ENCODE measurements at places on chromosomes 7 and 10.

DNA sequence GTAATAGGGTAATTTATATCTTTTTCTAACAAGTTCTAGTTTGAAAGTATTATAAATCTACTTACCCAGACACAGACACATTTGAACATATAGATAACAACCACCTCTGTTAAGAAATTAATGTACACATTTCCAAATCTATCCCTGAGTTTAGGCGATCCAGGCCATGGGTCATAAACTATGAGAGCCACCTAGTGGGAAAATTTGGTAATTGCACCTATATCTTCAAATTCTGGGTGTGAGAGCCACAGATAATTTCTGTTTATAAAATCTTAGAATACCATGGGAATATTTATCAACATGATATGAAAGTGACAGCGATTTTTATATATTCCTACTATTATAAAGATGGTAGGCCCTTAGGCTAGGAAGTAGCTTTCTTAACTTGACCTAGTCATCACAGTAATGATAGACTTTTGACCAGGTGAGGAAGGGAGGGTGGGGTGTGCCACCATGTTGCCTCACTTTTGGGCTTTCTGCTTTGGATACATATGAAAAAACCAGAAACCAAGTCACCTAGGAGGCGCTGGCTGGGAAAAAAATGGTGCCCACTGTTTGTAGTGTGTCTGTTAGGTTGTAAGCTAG, 8.0 kb upstream of the EPHA1 start:
- peak; percentile 59 for DNase-seq

DNA sequence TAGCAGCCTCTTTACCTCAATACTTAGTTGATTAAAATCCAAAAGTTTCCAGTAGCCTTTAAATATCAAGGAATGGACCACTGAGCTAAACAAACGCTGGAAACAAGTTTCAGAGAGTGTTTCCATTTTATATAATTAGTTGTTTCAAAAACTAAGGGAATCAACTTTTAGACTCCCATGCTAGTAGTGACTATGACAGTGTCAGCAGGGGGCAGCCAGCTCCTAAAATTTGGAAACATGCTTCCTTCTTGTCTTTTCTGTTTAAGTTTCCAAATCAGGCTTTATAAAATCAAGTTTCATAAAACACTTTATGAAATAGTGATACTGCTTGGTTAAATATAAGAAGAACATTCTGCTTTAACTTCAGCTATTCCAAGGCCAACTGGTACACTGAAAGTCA, 138.2 kb upstream of the TMEM229A start:
- DNase-seq = no peak

GRCh38 chr7:135282561-135283254, 49.1 kb downstream of the STRA8 start:
- peak; percentile 39 for DNase-seq

DNA sequence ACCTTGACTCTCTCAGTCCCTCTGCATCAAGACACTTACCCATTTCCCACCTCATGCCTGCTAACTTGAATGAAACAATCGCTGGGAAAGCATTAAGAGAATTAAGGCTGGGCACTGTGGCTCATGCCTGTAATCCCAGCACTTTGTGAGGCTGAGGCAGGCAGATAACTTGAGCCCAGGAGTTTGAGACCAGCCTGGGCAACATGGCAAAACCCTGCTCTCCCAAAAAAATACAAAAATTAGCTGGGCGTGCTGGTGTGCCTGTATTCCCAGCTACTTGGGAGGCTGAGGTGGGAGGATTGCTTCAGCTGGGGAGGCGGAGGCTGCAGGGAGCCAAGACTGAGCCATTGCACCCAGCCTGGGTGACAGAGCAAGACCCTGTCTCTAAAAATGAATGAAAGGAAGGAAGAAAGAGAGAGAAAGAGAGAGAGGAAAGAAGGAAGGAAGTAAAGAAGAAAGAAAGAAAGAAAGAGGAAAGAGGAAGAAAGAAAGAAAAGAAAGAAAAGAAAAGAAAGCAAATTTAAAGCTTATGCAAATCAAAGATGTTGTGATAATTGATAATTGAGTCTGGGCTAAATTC, 646 bp downstream of the SERPINE1 start:
- no peak for DNase-seq

DNA sequence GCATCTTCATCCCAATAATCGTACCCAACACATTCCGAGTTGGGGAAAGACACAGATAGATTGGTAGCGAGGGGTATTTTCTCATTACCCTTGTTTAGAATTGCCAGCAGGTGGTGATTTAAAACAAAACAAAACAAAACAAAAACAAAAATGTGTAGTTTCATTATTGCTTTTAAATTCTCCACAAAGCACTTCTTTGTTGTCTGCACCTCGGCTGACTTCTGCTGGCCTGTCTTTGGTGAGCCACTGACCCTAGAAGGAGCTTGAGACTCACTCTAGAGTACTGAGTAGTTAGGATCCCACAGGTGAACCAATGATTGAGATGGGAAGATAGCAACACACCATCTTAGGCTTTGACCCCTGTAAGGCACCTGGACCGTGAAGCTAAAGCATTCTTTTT, 105.4 kb upstream of the BET1 start:
- no peak for DNase-seq

GRCh38 chr7:33837356-33837851, 67.9 kb upstream of the BMPER start:
- DNase-seq = no peak

- DNase-seq = no peak
These were observed 246.7 kb downstream of the KLF6 start for GRCh38 chr10:3538291-3538655.

- DNase-seq = no peak
These were observed 262.2 kb downstream of the BAMBI start for GRCh38 chr10:28939281-28940157.

GRCh38 chr7:108581655-108582491, 12.2 kb downstream of the DNAJB9 start:
- DNase-seq = no peak

DNA sequence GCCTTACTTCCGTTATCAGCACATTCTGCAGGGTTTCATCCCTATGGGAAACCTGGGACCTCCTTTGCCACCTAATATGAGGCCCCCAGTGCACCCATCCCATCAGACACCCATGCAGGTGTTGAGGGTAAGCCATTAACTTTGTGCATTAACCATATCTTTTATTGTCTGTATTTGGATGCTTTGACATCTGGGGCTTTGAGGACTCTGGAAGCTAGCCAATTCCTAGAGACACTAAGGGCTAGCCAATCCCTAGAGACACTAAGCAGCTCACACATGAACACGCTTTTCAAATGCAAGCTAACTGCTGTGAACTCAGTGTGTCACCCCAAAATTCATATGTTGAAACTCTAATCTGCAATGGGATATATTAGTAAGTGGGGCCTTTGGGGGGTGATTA, 272.5 kb upstream of the COBL start:
- DNase-seq = no peak

DNA sequence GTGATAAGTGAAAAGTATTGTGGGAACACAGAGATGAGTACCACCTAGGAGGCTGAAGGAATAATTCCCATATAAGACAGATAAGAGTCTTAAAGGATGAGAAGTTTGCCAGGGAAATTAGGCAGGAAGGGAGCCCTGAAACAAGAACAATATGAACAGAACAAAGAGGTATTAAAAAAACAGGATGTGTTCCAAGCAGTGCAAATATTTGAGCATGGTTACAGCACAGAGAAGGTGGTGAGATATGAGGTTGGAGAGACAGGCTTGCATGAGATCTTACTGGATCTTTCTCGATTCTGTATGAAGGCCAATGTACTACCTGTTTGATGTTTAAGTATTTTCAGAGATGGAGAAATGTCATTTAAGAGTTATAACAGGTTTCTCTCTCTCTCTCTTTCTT, 20.3 kb downstream of the TAC1 start:
- DNase-seq = no peak

DNA sequence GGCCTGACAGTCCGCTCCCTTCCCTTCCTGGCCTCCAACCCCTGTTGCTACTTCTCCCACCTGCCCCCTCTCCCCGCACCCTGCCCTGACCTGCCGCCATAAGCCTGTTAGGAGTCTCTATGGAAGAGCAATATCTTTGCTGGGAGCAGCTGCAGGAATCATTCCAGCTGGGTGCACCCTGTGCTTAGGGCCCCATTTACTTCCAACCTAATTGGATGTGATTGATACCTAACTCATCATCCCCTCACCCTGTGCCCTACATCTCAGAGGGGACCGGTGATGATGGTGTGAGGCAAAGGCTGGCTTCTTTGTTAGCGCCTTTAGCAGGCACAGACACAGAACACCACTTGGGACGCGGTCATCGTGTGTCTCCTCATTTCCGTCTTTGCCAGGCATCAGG, 80.0 kb upstream of the FAM180A start:
- DNase-seq = no peak

- no peak for DNase-seq
These were observed 185.2 kb downstream of the DKK1 start for GRCh38 chr10:52499281-52499680.

DNA sequence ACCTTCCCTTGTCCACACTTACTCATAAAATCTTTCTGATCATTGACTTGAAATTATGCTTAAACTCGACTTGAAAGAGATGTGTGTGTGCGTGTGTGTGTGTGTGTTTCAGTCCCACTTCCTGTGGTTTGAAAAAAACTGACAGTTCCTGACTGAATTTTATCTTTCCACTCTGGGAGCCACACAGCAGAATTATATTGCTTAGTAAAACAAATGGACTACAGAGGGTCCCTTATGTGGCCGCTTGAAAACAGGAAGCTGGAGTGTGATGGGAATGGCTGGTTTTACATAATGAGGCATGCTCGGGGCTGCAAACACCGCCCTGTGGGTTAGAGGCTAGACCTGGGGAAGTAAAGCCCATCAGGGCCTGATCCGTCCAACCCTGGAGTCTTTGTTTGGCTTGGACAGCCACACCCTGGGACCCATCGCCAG, 54.8 kb downstream of the LYZL1 start:
- no peak for DNase-seq

GRCh38 chr7:26048663-26049062, 103.3 kb upstream of the NFE2L3 start:
- no peak for DNase-seq

DNA sequence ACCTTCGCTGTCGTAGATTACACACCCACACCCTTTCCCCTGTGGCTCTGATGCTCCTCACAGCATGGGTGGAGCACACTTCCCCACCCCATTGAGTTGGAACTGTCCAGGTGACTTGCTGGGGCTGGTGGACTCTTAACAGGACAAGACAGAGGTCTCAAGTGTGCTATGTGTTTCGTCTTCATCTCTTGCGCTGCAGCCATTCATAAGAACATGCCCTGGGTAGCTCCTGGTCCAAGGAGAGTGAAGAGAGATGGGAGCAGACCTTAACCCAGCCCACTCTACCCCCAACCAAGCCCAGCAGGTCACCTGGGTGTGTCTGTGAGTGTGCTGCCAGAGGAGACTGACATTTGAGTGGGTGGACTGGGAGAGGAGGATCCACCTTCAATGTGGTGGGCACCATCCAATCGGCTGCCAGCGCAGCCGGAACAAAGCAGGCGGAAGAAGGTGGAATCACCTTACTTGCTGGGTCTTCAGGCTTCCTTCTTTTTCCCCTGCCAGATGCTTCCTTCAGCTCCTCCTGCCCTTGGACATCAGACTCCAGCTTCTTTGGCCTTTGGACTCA, 112.4 kb downstream of the HTR5A start:
- DNase-seq = no peak

DNA sequence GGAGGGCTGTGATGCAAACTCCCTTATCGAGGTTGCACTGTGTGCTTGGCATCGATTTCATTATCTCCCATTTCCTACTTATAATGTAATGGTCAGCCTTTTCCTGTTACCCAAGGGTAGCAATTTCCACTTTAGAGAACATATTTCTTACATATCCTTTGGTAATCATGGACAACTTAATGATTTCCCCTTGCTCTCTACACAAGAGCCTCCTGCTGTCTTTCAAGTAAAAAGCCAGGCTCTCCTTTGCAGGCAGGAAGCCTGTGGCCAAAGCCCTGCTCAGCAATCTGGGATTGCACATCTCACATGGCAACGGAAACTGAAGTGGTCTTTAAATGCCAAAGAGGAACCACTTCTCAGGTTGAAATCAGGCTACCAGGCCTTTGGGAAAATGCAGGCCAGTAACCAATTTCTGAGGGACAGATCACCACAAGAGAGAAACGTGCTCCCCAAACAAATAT, 86.7 kb upstream of the IKZF1 start:
- DNase-seq = no peak

DNA sequence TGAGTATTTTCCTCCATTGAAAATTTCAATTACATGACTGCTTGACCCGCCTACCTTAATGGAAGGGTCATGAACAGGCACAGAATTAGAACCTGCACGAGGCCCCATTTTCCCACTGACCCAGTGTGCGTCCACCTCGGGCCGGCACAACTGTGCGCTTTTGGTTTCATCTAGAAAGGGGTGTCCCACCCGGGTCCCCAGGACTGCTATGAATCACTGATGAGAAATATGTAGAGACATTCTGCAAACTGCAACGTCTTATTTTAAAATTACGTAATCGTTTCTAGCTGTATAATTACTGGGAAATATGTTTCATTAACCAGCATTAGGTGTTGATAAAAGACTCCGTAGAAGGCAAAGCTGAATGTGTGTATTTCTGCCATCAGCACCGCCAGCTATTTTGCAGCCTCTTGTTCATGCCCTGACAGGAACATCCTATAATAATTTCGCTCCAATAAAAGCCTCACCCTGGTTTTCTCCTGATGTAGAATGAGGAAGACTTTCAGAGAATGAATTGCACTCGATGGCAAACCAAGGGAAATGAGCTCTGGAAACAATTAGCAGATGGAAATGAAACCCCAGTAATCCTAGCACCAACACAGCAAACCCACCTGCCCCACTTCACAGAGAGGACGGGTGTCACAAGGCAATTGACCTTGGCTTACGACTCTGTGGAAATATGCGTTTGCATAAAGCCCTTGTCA, 562.1 kb downstream of the DNAJB6 start:
- no peak for DNase-seq

- DNase-seq = no peak
These were observed 50.8 kb upstream of the SLC29A3 start for GRCh38 chr10:71268247-71268691.

- DNase-seq = no peak
These were observed 4.2 kb upstream of the KCNH2 start for GRCh38 chr7:150982351-150982750.

GRCh38 chr10:5888351-5888750, 1.3 kb downstream of the ANKRD16 start:
- no peak for DNase-seq

DNA sequence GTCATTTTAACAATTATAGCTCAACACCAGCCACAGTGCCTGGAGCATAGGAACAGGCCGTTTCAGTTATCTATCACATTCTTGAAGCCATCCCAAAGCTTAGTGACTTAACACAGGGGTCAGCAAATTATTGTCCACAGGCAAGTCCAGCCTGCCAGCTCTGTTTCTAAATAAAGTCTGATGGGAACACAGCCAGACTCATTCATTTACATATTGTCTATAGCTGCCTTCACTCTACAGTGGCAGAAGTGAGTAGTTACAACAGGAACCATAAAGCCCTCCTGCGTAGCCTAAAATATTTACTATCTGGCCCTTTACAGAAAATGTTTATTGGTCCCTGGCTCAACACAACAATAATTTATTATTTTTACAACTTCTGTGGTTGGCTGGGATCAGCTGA, 407.5 kb upstream of the AUTS2 start:
- no peak for DNase-seq

DNA sequence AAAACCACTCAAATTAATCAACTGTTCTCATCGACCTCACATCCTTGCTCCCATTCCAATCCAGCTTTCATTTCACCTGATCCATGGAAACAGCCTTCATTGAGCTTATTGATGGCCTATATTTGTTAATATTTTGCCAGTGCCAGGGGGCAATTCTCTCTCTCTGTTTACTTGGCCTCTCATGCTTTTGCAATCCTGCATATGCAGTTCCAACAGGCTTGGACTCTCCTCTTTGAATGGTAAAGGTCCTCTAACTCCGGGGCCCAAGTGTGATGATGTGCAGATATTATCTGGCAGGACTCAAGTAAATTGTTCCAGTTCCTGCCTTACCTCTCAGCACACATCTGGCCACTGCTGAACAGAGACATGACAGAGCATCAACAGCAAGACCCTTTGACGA, 67.3 kb downstream of the ZNF783 start:
- DNase-seq = no peak

Data from activated CD4-positive, alpha-beta T cell treated with anti-CD3 and anti-CD28 coated beads, Interleukin-2, Interleukin-6, amounts not matched to agents 100 ng/mL and 50 ng/mL, durations not matched to agents 16 hours and 8 hours (primary cell).